ENCODE measurements at places on chromosomes 3 and 15. TPM values are rescaled to one million over a fixed set of nuclear protein-coding genes. Genes with fewer than 3 reads are reported as not detected.

DNA sequence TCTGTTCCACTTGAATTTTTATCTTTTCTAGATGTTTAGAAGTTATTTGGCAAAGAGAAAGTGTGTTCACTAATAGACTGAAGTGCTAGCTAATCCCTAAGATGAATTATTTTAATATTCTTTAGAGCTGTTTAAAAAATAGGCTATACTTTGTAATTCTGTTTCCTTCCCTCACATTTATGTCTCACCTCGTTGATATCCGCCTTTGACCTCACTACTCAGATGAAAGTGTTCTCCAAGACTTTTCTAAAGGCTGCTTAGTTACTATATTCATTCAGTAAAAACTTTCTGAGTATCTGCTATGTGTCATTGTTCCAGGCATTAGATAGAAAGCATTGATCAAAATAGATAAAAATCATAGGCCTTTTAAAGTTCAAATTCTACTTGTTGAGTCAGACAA, 38.3 kb downstream of the HMG20A start:
- no peak for DNase-seq
- peaks cover 8% of the 10 kb centered on the region for H3K4me1 ChIP-seq
- H3K27me3 ChIP-seq, result no peaks in the 10 kb centered on the region
- H3K36me3 ChIP-seq, result peaks cover 13% of the 10 kb centered on the region
- no peak overlapping the region for H3K4me3 ChIP-seq

DNA sequence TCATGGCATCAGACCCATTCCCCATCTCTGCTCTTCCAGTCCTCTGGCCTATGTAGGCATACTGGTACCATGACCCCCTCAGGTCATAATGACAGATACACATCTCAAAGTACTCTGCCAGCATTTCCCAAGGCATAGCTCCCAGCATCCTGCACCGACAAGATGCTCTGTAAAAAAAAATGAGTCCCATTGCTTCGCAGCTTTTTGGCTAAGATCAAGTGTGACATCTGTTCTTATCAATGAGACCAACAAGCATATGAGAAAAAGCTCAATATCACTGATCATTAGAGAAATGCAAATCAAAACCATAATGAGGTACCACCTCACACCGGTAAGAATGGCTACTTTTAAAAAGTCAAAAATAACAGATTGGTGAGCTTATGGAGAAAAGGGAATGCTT, 463.9 kb upstream of the PROK2 start:
- no peak for DNase-seq
- no peaks in the 10 kb centered on the region for H3K4me1 ChIP-seq
- H3K27ac ChIP-seq, result no peak overlapping the region
- peaks cover 3% of the 10 kb centered on the region for H3K27me3 ChIP-seq
- no peaks in the 10 kb centered on the region for H3K36me3 ChIP-seq
- no peak overlapping the region for H3K4me3 ChIP-seq

GRCh38 chr3:88058306-88058580, 562 bp downstream of the CGGBP1 start:
- peaks cover 35% of the 10 kb centered on the region for H3K36me3 ChIP-seq
- H3K4me3 ChIP-seq, result peak overlapping the region; percentile 100
- H3K27me3 ChIP-seq, result no peaks in the 10 kb centered on the region

GRCh38 chr3:119223511-119223910, 17.2 kb downstream of the B4GALT4 start:
- H3K4me1 ChIP-seq, result peaks cover 51% of the 10 kb centered on the region
- no peak overlapping the region for H3K4me3 ChIP-seq
- H3K36me3 ChIP-seq, result peaks cover 41% of the 10 kb centered on the region
- no peak for DNase-seq
- H3K27me3 ChIP-seq, result no peaks in the 10 kb centered on the region

- H3K4me1 ChIP-seq, result peaks cover 2% of the 10 kb centered on the region
- no peaks in the 10 kb centered on the region for H3K36me3 ChIP-seq
- no peak overlapping the region for H3K27ac ChIP-seq
- no peak for DNase-seq
- H3K27me3 ChIP-seq, result peaks cover 13% of the 10 kb centered on the region
These were observed 68.0 kb upstream of the MNS1 start for GRCh38 chr15:56532721-56533460.

GRCh38 chr15:60830479-60830878, 351.5 kb upstream of the ICE2 start:
- peaks cover 6% of the 10 kb centered on the region for H3K4me1 ChIP-seq
- H3K27ac ChIP-seq, result no peak overlapping the region
- H3K36me3 ChIP-seq, result no peaks in the 10 kb centered on the region
- H3K27me3 ChIP-seq, result peaks cover 5% of the 10 kb centered on the region
- DNase-seq, result no peak

DNA sequence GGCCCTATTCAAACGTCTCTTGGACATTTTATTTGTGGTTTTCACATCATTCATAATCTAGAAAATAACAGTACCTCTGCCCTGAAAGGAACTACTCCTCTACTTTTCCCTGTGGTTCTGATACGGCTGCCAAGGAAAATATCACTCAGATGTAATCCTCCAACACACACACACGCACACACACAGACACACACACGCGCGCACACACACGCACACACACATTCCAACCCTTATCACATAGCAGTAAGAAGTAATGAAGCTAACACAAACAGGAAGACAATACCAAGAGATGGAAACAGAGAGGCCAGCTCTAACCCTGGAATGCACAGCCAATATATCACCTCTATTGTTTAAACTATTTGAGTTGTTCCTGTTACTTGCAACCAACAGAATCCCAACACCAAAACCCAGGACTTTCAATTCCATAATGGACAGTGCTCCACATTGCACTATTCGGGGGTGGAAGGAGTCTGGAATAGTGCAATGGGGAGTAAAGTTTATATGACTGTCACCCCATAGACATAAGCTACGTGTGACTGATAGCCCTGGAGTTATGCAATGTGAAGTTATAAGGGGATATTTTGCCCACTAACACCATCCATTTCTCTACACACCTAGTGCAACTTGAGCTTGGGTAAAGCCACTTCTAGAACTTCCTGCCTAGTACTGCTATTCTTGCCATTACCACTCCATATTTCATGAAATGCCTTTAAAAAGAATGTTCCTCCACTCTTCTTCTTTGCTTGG, 71.3 kb upstream of the FNDC3B start:
- H3K27me3 ChIP-seq, result no peaks in the 10 kb centered on the region
- peaks cover 34% of the 10 kb centered on the region for H3K4me1 ChIP-seq
- peak overlapping the region; percentile 70 for H3K27ac ChIP-seq
- DNase-seq, result no peak
- H3K4me3 ChIP-seq, result peak overlapping the region; percentile 62
- no peaks in the 10 kb centered on the region for H3K36me3 ChIP-seq

GRCh38 chr3:143565951-143566350, 282.3 kb downstream of the SLC9A9 start:
- H3K27me3 ChIP-seq, result no peaks in the 10 kb centered on the region
- H3K4me3 ChIP-seq, result no peak overlapping the region
- H3K27ac ChIP-seq, result no peak overlapping the region
- DNase-seq, result no peak

GRCh38 chr15:33242165-33242564, 47.7 kb upstream of the FMN1 start:
- H3K27me3 ChIP-seq, result no peaks in the 10 kb centered on the region
- no peak for DNase-seq

DNA sequence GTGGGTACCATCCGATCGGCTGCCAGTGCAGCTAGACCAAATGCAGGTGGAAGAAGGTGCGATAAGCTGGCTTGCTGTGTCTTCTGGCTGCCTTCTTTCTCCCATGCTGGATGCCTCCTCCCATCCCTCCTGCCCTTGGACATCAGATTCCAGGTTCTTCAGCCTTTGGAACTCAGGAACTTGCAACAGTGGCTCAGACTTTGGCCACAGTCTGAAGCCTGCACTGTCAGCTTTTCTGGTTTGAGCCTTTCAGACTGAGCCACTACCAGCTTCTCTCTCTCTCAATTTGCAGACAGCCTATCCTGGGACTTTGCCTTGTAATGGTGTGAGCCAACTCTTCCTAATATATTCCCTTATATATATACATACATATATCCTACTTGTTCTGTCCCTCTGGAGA, 485.5 kb downstream of the FHIT start:
- no peaks in the 10 kb centered on the region for H3K36me3 ChIP-seq
- no peak for DNase-seq
- no peak overlapping the region for H3K27ac ChIP-seq
- H3K27me3 ChIP-seq, result no peaks in the 10 kb centered on the region

The MUC20 gene
- 2.4 TPM for total RNA-seq

The OR5H15 gene
- not detected for total RNA-seq

The TMEM266 gene
- total RNA-seq, result 0.24 TPM

The SLC22A13 gene
- total RNA-seq, result 1.3 TPM

The GAP43 gene
- 0.50 TPM for total RNA-seq

The PRKCD gene
- 14.1 TPM for total RNA-seq

The FBXO40 gene
- total RNA-seq, result not detected
